COR-L47 (cell line): ENCODE measurements at places on chromosomes 16 and 17.

DNA sequence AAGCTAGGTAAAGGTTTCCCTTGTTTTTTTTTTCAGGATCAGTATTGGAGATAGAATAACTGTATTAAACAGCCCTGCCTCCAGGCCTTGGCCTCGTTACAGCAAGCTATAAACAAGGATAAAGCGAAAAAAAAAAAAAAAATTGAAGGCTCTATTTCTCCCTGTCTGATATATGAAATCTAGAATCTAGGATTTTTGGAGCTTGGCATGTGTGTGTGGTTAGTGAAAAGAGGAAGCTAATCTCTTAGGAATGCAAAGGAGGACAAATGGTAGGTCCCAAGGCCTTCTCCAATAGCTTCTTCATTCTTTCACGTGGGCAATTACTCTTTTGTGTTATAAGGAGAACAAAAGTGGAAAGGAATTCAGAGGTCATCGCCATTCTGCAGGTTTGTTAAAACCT is 470.3 kb downstream of the TMEM114 start:
- no peak for DNase-seq

- DNase-seq: no peak
These were observed 41.4 kb upstream of the PIRT start for GRCh38 chr17:10879190-10879836.

DNA sequence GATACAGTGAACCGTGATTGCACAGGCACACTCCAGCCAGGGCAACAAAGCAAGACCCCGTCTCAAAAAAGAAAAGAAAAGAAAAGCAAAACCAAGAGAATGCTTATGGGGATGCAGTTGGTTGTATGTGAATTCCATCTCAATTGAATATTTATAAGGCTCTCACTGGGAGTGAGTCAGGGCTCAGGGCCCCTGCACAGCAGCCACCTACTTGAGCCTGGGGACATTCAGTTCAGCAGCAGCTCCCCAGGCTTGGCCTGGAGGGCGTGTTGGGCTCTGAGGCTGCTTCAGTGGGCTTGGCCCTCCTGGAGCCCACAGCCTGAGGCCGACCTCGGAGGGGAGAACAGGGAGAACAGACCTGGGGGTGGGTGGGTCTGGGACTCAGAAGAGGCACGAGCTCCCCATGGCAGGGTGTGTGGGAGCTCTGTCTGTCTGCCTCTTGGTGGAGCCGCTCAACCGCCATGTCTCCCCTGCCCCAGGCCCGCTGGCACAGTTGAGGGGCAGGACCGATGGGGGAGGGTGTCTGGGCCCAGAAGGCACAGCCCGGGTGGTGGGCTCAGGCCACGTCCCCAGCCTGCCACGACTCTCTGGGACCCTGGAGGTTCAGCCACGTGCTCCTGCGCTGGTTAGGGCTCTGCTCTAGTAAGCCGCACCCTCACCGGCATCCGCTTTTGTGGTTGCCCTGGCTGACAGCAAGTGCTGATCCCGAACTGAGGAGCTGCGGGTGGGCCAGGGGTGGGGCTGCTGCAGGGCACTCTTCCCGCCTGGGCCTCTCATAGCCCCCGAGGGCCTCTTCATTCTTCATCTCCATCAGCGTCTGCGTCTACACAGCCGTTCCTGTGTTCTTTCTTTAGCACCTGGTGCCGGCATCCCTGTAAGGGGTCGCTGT is 24.8 kb downstream of the ZFPM1 start:
- DNase-seq: peak; percentile 27

DNA sequence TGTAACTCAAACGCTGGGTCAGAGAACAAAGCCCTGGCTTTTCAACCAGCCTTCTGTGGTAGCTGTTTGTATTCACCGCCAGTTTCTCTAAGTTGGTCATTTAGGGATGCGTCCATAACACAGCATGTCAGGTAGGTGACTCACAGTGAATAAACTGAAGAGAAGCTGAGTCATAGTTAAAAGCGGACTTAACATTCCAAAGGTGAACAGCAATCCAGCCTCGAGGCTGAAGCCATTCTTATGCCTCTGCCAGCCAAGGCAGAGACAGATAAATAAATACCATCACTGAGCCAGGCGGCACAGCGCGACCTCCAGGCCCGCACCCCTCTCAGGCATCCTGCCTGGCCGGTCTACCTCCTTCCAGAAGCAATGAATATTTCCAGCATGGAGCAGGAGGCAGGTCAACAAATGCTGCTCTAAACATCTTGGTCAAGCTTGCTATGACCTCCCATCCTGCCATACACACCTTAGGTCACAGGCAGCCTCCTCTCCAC is 12.4 kb upstream of the CACNG4 start:
- DNase-seq: no peak

- no peak for DNase-seq
These were observed 526 bp downstream of the KIAA0513 start for GRCh38 chr16:85027958-85028684.

GRCh38 chr17:60506312-60506711 is 19.7 kb downstream of the APPBP2 start:
- no peak for DNase-seq

DNA sequence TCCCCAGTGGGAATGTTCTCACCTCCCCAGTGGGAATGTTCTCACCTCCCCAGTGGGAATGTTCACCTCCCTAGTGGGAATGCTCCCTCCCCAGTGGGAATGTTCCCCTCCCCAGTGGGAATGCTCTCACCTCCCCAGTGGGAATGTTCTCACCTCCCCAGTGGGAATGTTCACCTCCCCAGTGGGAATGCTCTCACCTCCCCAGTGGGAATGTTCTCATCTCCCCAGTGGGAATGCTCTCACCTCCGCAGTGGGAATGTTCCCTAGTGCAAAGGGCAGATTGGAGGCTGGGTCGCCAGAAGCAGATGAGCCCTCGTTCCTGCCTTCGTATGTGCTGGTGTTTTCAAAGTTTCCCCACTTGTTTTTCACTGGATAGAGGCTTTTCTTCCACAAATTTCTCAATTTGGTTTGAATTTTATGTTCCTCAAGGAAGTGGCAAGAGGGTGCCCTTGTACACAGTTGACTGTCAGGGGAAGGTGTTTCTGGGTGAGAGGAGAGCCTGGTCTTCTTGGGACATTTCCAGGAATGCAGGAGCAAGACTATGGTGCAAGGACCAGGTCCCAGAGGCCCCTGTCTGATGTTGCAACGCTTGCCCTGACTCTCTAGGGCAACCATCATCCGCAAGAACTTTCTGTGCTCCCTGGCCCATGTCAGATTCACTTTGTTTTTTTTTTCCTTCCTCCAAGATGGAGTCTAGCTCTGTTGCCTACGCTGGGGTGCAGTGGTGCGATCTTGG is 34.0 kb downstream of the TRARG1 start:
- DNase-seq: no peak

- DNase-seq: no peak
These were observed 310.6 kb downstream of the MAP2K6 start for GRCh38 chr17:69725146-69725545.

- peak; percentile 13 for DNase-seq
These were observed 250.3 kb upstream of the SOX9 start for GRCh38 chr17:71870546-71870862.

- DNase-seq: no peak
These were observed 1.8 kb downstream of the SEBOX start for GRCh38 chr17:28363186-28363585.

- DNase-seq: no peak
These were observed 15.1 kb upstream of the SLC52A1 start for GRCh38 chr17:5050278-5050677.

- peak; percentile 40 for DNase-seq
These were observed 32.6 kb downstream of the KLHDC4 start for GRCh38 chr16:87733190-87733589.

DNA sequence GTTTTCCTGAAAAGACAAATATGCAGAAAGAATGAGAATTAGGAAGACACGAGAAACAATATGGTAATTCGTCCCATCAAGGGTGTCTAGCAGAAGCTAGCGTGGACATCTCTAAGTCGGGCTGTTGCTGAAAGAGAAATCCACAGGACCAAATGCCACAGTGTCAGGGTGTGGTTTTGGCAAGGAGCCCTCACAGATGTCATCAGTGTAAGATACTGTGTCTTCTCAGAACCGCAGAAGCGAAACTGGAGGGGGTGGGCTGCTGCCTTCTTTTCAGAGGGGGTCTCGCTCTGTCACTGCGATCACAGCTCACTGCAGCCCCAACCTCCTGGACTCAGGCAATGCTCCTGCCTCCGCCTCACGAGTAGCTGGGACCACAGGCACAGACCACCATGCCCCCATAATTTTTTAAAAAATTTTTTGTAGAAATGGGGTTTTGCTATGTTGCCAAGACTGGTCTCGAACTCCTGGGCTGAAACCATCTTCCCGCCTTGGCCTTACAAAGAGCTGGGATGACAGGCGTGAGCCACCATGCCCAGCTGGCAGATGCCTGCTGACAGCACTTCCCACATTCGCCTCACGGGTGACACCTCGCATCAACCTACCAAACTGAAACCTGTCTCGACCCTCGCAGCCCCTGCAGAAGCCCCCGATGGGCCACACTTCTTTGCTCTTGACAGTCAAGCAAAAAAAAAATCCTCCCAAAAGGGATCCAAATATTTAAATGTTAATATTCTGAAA is 26.2 kb downstream of the TRAP1 start:
- DNase-seq: no peak

DNA sequence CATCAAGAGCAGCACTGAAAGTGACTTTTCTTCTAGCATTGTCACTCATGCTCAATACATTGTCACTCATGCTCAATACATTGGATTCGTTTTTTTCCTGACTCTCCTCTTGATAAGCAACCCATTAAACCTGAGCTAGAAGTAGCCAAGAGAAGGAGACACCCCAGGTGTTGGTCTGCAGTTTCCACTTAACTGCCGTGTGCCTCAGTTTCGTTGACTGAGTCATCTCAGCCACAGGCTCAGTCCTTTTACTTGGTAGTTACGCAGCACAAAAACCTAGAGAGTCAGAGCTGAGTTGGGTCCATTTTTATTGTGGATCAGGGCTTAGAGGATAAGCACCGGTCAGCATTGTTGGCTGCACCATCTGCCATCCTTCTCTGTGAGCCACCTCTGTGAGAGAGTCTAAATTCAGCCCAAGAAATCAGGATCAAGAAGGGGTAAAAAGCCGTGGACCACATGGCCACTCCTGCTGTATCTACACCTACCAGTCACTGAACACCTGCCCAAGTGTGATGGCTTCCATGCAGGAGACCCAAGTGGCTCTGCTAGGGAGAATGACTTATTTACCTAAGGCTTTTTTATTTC is 11.3 kb downstream of the GINS2 start:
- no peak for DNase-seq

DNA sequence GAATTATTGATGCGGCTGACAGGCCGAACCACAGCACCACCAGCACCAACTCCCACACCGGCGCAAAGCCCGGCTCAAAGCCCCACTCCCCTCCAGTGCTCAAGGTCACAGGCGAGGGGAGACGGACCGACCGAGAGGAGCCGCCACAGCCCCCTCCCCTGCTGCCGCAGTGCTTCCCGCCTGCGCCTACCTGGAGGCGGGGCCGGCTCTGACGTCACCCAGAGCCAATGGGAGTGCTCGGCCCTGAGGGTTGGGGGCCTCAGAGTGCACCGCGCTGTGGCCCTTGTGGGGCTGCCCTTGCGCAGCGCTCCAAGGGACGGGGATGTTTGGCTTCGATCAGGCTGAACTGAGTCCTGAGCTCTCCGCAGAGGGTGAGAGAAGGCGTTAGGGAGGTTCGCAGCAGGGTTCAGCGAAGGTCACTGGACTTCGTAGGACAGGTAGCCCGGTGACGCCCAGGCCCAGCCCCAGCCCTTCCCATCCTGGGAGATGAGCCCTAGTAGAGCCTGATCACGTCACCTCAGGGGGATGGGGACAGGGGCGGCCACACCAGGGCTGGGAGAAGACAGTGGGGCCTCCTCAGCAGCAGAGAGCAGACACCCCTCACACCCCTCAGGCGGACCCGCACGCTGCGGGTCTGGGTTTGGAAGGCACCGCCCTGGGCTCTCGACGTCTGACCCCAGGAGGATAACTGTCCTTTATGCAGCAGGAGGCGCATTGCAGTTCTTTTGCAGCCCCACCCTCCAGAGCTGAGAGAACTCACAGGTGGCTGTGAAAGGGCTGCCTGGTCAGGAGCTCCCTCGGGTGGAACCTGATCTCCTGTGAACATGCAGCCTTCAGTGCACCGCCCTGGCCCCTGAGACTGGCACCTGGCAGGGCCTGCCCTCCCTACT is 1.5 kb downstream of the NDRG4 start:
- peak; percentile 47 for DNase-seq

- DNase-seq: no peak
These were observed 2.2 kb downstream of the PIP4K2B start for GRCh38 chr17:38797158-38797490.

DNA sequence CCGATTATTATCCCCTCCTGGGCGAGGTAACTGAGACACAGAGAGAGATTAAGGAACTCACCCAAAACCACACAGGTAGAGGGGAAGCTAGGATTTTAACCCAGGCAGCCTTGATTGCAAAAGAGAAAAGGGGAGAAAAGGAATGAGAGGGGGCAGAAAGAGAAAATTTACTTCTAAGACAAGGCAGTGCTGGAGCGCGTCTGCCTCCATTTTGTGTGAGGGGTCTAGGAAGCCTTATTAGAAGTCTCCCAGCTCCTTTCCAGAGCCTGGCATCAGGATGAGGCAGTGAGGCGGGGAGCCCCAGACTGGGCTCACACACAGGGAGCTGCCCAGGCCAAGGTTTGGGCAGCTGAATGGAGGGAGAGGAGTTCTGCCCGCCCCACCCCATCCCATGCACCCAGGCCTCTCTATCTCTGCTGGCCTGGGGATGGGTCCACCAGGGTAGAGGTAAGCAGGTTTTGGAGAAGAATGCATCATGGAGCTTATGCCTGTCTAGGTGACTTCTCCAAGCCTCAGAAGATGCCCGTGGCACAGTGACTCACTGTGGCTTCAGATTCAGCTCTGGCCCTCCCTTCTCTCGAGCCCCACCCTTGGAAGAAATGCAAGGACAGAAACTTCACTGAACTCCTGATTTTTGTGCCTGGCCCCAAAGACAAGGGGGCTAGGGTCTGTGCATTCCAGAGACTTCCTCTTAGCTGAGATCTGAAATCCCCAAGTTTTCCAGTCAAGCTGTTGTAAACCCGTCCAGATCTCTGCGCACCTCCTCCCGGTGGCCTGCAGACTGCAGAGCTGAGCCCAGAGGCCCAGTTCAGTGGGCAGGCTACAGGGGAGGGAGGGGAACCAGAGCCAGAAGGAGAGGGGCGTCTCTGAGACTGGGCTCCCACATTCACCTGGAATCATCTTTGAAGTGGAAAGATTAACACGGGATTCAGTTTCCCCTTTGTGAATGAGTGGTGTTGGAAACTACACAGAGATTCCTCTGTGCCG is 95.1 kb upstream of the CDH5 start:
- no peak for DNase-seq

DNA sequence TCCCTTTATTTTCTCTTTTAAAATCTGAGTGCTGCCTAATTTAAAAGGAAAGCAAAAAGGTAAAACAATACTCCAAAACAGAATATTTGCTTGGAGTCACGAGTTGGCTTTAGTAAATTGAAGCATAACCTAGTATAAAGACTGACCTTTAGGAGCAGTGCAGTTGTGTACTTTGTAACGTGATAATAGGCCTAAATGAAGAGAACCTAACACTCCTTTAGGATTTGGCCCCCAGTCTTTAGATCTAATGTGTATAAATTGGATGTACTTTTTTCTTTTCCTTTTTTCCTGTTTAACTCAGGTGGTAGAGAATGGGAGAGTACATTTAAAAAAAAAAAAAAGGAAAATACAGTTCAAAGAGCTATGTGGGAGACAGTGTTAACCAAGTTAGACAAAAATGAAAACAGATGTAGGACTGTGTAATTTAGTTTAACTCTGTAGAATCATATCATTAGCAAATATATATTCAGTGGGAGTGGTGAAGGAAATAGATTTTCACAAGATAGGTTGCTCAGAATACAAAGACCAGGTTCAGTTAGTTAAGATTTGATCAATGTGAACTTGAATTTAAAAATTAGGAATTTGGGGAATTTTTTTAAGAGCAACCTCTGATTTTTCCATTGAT is 16.8 kb downstream of the CPD start:
- no peak for DNase-seq

GRCh38 chr17:33776903-33777302 is 478.2 kb upstream of the CCL2 start:
- no peak for DNase-seq

- no peak for DNase-seq
These were observed 58.3 kb upstream of the CIBAR2 start for GRCh38 chr16:85170590-85171003.
